Spleen (tissue), 13 donors: ENCODE measurements at places on chromosomes 5 and 9.
A peak's percentile ranks its signal among the peaks of the same experiment; 100 is the strongest.

GRCh38 chr9:133301253-133302230, 26.5 kb upstream of the ABO start:
- no peak overlapping the region for H3K4me3 ChIP-seq
- no peak overlapping the region for H3K27ac ChIP-seq
- no peaks in the 10 kb centered on the region for H3K36me3 ChIP-seq
- no peaks in the 10 kb centered on the region for H3K27me3 ChIP-seq
- no peak for DNase-seq

DNA sequence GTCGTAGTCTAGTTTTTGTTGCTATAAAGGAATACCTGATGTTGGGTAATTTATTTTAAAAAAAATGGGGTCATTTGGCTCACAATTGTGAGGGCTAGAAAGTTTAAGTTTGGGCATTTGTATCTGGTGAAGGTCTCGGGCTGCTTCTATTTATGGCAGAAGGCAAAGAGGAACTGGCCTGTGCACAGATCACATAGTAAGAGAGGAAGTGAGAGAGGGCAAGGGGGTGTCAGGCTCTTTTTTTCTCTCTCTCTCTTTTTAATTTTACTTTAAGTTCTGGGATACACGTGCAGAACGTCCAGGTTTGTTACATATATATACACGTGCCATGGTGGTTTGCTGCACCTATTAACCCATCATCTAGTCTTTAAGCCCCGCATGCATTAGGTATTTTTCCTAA, 453.3 kb downstream of the DIRAS2 start:
- H3K27ac ChIP-seq, result no peak overlapping the region
- no peaks in the 10 kb centered on the region for H3K36me3 ChIP-seq
- no peak overlapping the region for H3K4me3 ChIP-seq

DNA sequence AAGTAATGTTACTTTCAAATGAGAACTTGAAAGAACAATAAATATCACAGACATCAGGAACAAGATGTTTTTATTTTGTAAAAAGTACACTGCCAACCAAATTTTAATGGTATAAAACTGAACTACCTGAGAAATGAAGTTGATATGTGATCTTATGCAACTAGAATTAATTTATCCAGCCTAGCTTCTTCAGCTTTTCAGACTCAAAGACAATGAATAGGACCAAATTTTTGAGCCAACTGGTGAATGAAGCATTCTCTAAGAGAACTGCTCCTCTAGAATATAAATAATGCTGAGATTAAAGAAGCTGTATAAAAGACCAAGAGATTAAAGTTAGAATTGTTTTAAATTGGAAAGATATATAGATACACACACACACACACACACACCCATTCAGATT, 9.9 kb downstream of the CDC14B start:
- H3K36me3 ChIP-seq, result no peaks in the 10 kb centered on the region
- H3K27me3 ChIP-seq, result no peaks in the 10 kb centered on the region
- H3K27ac ChIP-seq, result no peak overlapping the region
- H3K4me1 ChIP-seq, result no peaks in the 10 kb centered on the region

- no peak overlapping the region for H3K4me3 ChIP-seq
- no peak overlapping the region for H3K27ac ChIP-seq
- H3K4me1 ChIP-seq, result no peaks in the 10 kb centered on the region
- H3K27me3 ChIP-seq, result no peaks in the 10 kb centered on the region
These were observed 13.4 kb upstream of the OR13C8 start for GRCh38 chr9:104555521-104555920.

- no peak overlapping the region for H3K27ac ChIP-seq
- no peaks in the 10 kb centered on the region for H3K36me3 ChIP-seq
- no peak overlapping the region for H3K4me3 ChIP-seq
- no peaks in the 10 kb centered on the region for H3K4me1 ChIP-seq
These were observed 458.0 kb upstream of the RIOK2 start for GRCh38 chr5:97641081-97641480.

DNA sequence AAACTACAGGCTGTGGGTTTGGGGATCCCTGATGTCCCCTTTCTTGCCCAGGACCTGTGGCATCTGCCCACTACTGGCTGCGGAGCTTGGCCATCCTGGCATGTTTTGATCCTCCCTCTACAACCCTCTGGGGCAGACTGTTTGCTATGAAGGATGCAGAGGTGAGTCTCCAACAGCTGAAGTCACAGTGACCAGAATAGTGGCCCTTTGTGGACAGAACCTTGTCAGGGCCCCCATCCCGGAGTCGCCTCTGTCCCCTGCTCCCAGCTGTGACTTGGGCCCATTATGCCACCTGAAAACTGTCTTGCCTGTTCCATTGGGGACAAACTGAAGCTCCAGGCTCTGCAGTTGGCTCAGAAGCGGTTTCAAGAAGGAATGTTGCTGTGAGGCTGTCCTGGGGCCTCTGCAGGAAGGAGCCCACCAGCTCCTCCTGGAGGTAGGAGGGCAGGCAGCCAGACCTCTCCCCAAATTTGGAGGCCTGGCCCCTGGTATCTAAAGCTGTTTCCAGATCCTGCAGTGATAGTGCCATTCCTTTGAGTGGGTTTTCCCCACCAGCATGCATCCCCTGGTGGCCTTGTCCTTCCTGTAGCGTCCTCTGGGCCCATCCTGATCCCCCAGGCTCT, 93.3 kb downstream of the BARX1 start:
- H3K4me1 ChIP-seq, result no peaks in the 10 kb centered on the region
- H3K36me3 ChIP-seq, result no peaks in the 10 kb centered on the region
- H3K4me3 ChIP-seq, result no peak overlapping the region
- no peak overlapping the region for H3K27ac ChIP-seq

DNA sequence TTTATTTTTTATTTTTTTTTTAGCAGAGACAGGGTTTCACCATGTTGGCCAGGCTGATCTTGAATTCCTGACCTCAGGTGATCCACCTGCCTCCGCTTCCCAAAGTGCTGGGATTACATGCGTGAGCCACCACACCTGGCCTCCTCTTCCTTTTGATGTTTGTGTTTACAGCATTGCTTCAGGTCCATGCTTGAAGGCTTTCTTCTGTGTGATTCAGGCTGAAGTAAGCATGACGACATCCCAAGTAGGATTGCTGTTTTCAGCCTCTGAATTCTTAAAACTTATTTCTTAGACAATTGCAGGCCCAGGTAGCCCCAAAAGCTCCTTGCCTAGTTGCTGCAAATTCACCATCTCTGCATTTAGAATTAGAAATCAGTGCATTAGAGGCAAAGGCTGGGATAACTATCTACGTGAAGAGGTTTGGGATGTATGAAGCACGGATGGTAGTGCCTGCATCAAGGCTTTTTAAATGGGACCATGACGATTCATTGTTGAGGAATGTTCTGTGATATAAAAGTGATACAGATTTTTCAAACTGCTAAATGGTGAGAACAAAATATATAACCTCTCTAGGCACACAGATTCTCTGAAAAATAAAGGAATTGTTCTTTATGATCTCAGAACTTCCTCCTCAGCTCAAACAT, 3.0 kb upstream of the ETF1 start:
- no peak overlapping the region for H3K4me3 ChIP-seq
- no peaks in the 10 kb centered on the region for H3K27me3 ChIP-seq
- H3K4me1 ChIP-seq, result peaks cover 33% of the 10 kb centered on the region
- H3K27ac ChIP-seq, result no peak overlapping the region

- H3K4me1 ChIP-seq, result peaks cover 17% of the 10 kb centered on the region
- no peak overlapping the region for H3K4me3 ChIP-seq
- DNase-seq, result no peak
- no peaks in the 10 kb centered on the region for H3K36me3 ChIP-seq
These were observed 95.5 kb downstream of the ZCCHC7 start for GRCh38 chr9:37215830-37216229.

DNA sequence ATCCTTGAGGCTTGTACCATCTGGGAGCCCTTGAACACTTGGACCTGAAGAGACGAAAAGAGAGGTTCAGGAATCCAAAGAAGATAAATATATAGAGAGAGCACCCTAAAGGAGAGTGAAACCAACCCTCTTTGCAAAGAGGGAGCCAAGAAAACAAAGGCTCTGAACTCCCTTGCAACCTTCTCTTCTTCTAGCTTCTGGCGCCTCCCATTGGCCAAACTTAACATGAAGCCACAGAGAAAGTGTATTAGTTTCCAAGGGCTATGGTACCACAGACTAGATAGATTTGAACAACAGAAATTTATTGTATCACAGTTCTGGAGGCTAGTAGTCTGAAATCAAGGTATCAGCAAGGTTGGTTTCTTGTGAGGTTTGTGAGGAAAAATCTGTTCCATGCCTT, 175.1 kb downstream of the HCN1 start:
- H3K4me3 ChIP-seq, result no peak overlapping the region
- no peaks in the 10 kb centered on the region for H3K27me3 ChIP-seq
- H3K27ac ChIP-seq, result no peak overlapping the region

- no peaks in the 10 kb centered on the region for H3K4me1 ChIP-seq
- no peak overlapping the region for H3K4me3 ChIP-seq
- no peak for DNase-seq
- H3K27ac ChIP-seq, result no peak overlapping the region
These were observed 18.3 kb upstream of the MUSK start for GRCh38 chr9:110650261-110650660.

DNA sequence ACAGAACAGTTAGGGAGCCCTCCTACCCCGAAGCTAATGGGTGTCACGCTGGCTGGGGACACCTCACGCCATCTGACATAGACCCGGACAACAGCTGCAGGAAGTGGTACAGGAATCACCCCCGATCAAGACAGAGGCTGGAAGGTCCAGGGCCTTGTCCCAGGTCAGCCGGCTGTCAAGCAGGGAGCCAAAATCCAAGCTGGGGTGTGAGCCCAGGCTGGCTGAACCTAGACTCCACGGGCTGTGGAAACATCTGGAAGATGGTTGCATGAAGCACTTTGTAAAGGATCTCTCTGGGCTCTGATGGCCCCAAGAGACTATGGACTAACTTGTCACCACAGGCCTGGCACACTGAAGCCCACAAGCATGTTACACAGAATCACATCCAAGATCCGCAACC, 68.9 kb upstream of the STXBP1 start:
- peak overlapping the region; percentile 33 for H3K27ac ChIP-seq
- no peak overlapping the region for H3K4me3 ChIP-seq

DNA sequence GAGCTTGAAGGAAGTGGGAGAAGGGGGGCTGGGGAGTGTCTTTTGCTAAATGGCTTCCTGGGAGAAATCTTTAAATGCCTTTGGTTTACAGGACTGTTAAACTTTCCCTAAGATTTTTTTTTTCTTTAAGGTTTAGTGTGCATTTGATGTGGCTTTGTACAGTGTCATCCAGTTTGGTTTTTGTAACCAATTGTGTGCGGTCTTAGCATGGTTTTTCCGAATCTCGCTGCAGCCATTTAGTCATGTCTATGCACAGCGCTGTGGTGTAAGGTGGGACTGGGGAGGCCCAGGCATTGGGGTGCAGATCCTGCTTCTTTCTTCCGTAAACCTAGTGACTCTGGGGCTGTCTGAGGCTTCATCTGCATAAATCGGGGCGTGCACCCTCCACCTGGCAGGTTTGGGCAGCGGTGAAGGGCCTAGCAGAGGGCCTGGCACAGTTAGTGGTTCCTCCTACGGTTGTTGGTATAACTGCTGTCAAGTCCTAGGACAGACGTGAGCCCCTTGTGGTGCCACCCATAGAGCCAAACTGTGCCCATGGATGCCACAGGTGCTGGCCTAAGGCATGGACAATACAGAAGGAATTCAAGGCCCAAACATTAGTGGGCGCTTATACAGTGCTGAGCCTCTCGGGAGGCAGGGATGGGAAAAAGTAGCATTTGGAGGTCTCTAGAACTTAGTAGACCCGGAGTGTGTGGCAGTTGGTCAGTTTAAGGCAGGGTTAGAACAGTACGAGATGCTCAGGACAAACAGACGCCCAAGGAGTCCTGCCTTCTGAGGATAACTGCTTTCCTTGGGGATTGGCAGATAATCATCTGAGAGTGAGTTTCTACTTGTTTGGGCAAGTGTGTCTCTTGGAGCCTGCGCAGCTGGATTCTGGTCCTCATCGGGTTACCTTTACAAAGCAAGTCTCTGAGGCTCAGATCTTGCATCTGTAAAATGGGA, 1.5 kb downstream of the PRRC2B start:
- H3K4me1 ChIP-seq, result peaks cover 67% of the 10 kb centered on the region
- no peaks in the 10 kb centered on the region for H3K36me3 ChIP-seq
- peak overlapping the region; percentile 99 for H3K27ac ChIP-seq
- peak; percentile 93 for DNase-seq

- H3K27me3 ChIP-seq, result no peaks in the 10 kb centered on the region
- H3K27ac ChIP-seq, result peak overlapping the region; percentile 75
- H3K36me3 ChIP-seq, result no peaks in the 10 kb centered on the region
- peak; percentile 20 for DNase-seq
These were observed 48.6 kb upstream of the RNU6ATAC start for GRCh38 chr9:134212809-134213507.

DNA sequence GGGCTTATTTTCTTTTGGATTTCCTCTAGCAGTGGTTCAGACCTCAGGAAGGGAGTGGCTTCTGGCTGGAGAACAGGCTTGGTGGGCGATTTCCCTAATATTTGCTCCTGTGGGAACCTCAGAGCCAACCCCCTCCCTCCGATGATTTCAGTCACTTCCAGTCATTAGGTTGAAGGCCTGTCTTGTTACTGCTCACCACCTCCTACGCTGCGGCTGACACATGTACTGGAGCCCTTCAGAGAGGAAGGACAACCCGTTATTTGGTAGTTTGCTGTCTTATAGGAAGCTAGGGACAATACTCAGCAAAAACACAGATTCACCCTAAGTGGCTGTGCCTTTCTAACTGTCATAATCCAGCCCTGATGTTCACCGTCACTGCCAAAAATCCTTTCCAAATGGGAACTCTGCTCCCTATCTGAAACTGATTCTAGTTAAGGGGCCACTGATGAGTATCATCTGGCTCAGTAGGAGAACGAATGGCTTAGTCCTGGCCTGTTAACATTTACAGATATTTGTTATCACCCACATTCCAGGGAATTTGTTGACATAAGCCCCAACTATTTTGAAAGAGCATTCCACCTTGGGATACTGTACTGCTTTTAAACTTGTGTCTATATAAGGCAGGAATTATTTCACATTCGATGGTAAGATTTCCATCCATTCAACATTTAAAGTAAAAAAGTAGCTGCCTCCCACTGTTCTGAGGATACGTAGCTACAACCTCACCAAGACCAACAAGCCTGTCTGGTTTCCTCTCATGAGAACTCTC, 29.3 kb upstream of the ANKH start:
- no peaks in the 10 kb centered on the region for H3K36me3 ChIP-seq
- no peak for DNase-seq
- no peaks in the 10 kb centered on the region for H3K27me3 ChIP-seq
- no peak overlapping the region for H3K4me3 ChIP-seq

DNA sequence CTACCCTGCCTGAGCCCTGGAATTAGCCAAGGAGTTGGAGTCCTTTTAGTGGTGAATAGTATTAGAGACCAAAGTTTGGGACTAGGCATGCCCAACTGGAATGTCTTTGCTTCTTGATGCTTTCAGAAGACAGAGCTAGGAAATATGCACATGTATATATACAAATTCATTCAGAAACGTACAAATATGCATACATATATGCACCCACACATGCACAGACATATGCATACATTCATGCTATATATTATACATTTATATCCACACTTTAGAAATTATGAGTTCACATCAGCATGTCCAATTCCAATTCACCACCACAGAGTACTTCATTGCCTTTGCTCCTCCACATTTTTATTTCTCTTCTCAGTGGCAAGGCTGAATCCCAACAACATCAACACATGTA, 398.3 kb upstream of the MPDZ start:
- DNase-seq, result no peak
- H3K4me1 ChIP-seq, result no peaks in the 10 kb centered on the region
- no peak overlapping the region for H3K4me3 ChIP-seq
- H3K27ac ChIP-seq, result no peak overlapping the region
